ENCODE measurements at places on chromosomes 3 and 15.

DNA sequence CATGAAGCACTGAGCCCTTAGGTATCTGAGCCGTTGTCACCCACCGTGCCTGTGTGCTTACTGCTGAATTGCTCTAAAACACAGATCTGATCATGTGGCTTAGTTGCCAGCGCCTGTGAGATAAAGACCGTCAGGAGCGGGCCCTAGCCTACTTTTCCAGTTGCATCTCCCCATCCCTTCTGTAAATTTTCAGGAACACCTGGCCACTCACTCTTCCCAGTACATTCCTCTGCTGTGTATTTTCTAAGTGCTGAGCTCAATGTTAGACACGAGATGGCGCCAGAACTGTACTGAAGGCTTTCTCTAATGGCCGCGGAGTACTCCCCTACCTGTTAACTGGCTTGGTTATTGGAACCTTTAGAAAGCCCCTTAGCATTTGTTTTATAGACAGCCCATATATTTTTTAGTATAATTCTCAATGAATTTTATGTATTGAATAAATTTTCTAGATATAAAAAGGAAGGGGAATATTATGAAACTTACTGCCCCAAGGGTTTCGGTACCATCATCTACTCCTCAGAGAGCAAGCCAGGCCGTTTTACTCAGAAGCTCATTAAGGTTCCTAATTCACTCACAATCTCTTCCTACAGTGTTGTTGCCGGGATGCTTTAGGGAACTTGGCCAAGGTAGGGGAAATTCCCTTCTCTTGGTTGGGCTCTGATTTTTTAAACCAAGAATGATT is 16.7 kb upstream of the WNT7A start:
- no peak for DNase-seq

GRCh38 chr3:77707281-77707680 is 667.4 kb downstream of the ROBO2 start:
- DNase-seq = no peak

- no peak for DNase-seq
Measured at GRCh38 chr3:18080198-18080689, 337.8 kb upstream of the TBC1D5 start.

DNA sequence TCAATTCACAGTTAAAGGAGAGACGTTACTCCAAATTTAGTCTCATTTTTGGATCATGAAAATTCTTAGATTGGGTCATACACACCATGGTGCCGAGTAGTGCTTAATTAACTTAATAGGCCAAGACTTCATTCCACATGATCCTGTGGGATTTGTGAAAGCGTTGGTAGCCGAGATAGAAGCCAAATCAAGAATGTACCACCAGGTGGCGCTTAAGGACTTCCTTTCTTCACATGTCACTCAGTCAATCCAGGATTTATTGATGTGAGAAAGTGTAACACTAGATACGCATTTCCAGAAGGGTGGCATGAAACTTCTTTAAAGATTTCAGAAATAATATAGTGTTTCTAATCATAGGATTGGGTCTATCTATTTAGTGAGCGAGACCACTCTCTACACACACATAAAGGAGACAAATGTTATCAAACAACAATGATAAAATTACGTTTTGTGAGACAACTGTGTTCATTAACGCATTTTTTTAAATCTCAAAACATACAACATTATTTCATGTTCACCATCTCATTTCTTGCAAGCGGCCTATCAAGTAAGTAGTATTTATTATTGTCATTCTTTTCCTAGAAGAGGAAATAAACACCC is 436.1 kb downstream of the CHL1 start:
- DNase-seq = no peak

DNA sequence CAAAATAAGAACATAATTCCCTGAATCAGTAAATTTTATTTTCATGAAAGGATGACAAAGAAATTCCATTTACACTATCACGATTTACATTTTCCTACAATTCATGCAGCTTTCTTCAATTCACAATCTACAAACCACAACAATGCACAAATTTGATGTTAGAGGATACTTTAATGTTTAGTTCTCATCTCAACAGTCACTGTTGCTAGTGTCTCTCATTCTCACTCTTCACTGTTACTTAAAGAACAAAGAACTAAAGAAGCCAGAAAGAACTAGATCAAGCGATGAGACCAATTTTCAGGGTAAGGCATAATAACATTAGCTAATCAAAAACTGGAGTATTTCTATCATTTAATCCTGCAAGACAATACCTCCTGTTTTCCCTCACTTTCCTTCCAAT is 73.5 kb downstream of the TBL1XR1 start:
- no peak for DNase-seq

GRCh38 chr3:190375671-190376070 is 12.3 kb upstream of the CLDN16 start:
- DNase-seq = no peak

DNA sequence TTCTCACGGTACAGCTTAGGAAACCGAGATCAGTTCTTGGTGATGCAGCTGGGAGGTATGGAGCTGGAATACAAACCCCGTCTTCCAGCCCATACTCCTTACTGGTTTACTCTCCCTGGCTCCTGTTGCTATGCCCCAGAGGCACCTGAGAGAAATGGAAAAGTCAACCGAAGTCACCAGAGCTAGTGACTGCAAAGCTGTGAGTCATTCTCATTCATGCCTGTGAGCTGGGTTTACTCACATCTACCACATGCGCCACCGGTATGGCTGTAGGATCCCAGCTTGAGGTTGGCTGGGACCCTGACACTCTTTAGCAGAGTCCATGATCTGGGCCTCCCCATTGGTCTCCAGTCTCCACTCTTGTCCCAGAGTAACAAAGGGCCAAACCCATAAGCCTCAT is 111.5 kb upstream of the ETV5 start:
- no peak for DNase-seq

DNA sequence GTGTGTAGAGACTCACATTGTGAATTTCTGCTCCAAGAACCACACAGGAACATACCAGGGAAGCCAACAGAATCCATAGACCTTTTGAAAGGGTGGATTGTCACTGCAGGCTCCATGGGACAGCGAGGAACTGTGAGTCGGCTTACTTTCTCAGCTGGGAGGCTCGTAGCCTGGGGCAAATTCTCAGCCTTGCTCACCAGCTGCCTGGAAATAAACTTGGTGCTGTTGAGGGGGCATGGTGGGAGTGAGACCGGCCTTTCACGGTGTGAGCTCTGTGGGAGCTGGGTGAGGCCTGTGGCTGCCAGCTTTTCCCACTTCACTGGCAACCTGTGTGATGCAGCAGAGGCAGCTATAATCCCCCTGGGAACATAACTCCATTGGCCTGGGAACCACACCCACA is 146.6 kb upstream of the P2RY1 start:
- DNase-seq = no peak

- no peak for DNase-seq
Measured at GRCh38 chr3:180267202-180267843, 230.6 kb upstream of the PEX5L start.

- no peak for DNase-seq
Measured at GRCh38 chr3:49151610-49152009, 14.5 kb downstream of the CCDC71 start.

GRCh38 chr3:47758261-47759025 is 23.2 kb downstream of the SMARCC1 start:
- no peak for DNase-seq

- no peak for DNase-seq
Measured at GRCh38 chr3:147389717-147390116, 16.6 kb downstream of the ZIC4 start.

DNA sequence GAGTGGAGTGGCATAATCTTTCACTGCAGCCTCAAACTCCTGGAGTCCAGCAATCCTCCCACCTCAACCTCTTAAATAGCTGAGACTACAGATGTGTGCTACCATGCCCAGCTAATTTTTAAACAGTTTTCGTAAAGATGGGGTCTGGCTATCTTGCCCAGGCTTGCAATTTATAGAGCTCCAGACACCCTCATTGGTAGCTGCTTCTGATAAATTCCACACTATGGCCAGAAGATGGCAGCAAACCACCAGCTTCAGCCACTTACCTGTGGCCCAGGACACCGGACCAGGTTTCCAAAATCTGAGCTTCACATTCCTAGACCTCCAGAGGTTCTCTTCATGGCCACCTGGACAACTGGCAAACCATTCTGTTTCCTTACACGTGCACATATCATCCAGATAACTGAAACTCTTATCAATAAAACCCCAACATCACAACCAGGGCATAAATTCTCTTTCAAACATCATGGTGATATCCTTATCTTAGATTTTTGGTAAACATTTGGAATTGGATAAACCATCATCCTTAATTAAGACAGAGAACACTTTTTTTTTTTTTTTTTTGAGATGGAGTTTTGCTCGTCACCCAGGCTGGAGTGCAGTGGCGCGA is 28.9 kb downstream of the FBXW12 start:
- peak; percentile 30 for DNase-seq

- DNase-seq = no peak
Measured at GRCh38 chr3:106305882-106306435, 437.1 kb upstream of the CBLB start.

- DNase-seq = no peak
Measured at GRCh38 chr3:53938645-53939044, 47.0 kb upstream of the SELENOK start.

DNA sequence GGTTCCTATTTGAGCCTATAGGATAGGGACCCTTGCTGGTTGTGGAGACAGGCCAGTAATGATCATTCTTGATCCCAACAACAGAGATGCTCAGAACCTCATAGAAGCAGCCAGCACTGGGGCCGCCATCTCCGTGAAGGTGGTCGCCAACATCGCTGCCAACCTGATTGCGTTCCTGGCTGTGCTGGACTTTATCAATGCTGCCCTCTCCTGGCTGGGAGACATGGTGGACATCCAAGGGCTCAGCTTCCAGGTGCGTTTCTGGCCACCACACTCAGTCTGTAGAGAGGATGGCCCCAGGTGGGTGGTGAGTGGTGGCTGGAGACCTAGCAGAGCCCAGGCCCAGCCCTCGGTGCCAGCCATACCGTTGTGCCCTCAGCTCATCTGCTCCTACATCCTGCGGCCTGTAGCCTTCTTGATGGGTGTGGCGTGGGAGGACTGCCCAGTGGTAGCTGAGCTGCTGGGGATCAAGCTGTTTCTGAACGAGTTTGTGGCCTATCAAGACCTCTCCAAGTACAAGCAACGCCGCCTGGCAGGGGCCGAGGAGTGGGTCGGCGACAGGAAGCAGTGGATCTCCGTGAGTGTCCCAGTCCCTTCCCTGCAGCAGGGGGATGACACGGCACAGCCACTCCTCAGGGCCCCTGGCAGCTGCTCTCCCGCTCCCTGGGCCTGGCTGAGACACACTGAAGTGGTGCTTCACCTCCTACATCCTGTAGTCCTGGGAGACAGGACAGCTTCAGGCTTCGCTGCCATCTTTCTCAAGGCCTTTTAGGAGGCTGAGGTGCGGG is 46.5 kb upstream of the PDE8A start:
- DNase-seq = no peak

GRCh38 chr3:131543714-131544113 is 40.9 kb upstream of the MRPL3 start:
- no peak for DNase-seq

- DNase-seq = no peak
Measured at GRCh38 chr15:66758844-66759243, 56.8 kb downstream of the SMAD6 start.

DNA sequence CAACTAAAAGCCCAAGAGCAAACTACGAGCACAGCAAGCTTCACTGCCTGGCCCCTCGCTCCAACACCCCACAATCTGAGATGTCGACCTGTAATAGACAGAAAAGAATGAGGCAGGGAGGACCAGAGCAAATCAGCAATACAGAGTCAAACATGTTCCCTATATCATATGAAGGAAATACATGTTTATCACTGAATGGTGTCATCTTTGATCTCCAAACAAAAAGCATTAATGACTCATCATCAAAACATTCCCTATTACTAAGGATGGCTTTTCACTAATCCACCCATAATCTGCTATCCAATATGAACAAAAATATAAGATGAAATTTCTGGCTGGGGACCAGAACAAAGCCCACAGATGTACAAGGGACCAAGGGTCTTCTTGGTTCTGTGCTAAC is 34.7 kb downstream of the MYO5A start:
- no peak for DNase-seq

DNA sequence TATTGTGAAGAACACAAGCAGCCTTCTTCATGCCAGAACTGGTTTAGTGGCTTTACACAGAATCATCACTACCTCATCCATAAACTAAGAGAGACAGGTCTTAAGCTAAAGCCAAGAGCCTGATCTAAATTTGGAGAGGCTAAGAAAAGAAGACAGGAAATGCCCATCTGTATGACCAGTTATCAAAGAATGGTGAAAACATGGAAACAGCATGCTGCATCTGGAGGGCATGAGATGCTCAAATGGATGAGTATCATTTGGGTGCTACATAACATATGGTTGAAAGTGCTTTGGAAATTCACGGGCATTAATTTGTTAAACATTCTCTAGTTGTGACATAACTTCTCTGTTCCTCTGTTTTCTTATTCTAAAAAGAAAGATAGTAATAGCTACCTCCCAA is 112.5 kb downstream of the CPNE4 start:
- DNase-seq = no peak

GRCh38 chr3:66200147-66200546 is 20.7 kb upstream of the SLC25A26 start:
- no peak for DNase-seq
